ENCODE measurements at places on chromosomes 3 and 15.

DNA sequence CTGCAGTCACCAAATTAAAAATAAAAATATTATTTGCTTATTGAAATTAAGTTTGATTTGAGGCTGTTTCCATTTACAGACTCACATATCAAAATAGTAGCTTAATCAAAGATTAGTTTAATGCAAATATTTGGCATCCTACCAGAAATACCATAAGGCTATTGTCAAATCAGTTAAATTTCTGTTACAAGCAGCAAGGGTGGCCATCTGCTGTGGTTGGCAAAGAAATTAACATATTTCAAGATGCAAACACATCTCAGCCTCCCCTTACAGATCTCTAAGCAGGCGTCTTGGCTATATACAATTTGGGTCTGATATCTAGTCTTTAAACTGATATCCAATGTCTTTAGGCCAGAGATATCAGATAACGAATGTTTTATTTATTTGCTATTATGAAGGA lies 83.2 kb upstream of the NEDD4 start:
- DNase-seq, result no peak

- no peak for DNase-seq
These were observed 97.8 kb downstream of the SHQ1 start for GRCh38 chr3:72750405-72750965.

- no peak for DNase-seq
These were observed 170.9 kb downstream of the AKAP13 start for GRCh38 chr15:85551221-85551832.

- DNase-seq, result no peak
These were observed at the start of gene CPLX3 for GRCh38 chr15:74826364-74826819. Gene CPLX3 (plus strand): TSS chr15:74826627. CDS start chr15:74826704, 77 bp downstream.

DNA sequence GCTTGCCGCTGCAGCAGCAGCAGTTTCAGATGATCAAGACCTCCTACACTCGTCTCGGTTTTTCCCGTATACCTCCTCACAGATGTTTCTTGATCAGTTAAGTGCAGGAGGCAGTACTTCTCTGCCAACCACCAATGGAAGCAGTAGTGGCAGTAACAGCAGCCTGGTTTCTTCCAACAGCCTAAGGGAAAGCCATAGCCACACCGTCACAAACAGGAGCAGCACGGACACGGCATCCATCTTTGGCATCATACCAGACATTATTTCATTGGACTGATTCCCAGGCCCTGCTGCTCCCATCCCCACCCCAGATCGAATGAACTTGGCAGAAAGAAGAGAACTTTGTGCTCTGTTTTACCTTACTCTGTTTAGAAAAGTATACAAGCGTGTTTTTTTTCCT lies 17.6 kb downstream of the CALML4 start:
- DNase-seq, result no peak

- no peak for DNase-seq
These were observed 66.4 kb downstream of the PRTG start for GRCh38 chr15:55676507-55676906.

DNA sequence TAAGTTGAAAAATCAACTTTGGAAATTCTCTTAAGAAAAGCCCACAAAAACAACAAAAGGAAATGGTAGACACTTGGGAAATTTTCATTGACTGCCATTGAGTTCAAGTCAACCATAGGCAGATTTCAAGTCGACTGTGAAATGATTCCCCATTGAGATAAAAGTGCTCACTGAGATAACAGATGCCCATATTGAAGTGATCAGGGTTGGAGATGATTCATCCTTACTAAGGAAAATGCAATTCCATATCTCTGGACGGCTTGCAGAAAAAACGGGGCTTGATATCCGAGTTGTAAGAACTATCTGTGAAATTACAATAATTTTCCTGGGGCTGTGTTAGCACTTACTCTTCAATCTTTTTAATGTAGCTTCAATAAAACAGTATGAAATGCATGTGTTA lies 373.1 kb upstream of the THRB start:
- no peak for DNase-seq

- DNase-seq, result no peak
These were observed 33.8 kb upstream of the IP6K2 start for GRCh38 chr3:48750856-48751255.

GRCh38 chr3:152157337-152157736 lies 111.4 kb upstream of the MBNL1 start:
- no peak for DNase-seq

GRCh38 chr15:79136434-79137046 lies 46.0 kb upstream of the RASGRF1 start:
- DNase-seq, result no peak

DNA sequence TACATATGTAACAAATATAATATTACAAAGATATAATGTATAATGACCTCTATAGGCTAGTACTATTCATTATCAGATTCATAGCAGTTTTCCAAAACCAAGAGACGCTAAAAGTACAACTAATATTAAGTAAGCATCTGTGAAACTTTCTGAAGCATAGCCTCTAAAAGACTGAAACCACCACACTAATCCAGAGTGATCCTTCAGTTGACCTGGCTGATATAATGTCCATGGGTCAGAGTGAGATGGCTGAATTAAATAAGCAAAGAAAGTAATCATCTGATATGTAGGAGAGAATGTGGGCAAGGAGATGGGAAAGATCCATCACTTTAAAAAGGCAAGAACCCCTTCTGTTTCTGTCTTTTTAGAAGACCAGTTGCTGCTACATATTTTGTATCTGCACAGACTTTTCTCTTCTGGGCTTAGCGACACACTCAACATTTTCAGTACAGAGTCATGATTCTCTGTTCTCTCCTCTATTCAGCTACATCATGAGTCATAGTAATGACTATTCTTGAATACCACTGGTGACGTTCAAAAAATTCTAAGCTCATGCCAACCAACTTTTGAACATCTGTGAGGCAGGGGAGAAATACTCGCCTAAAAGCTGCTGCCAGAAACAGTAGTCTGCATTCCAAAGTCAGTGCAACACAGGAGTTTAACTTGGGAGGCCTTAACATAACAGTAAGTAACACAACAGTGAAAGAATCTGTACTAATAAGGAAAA lies 149.6 kb downstream of the MAGI1 start:
- no peak for DNase-seq

DNA sequence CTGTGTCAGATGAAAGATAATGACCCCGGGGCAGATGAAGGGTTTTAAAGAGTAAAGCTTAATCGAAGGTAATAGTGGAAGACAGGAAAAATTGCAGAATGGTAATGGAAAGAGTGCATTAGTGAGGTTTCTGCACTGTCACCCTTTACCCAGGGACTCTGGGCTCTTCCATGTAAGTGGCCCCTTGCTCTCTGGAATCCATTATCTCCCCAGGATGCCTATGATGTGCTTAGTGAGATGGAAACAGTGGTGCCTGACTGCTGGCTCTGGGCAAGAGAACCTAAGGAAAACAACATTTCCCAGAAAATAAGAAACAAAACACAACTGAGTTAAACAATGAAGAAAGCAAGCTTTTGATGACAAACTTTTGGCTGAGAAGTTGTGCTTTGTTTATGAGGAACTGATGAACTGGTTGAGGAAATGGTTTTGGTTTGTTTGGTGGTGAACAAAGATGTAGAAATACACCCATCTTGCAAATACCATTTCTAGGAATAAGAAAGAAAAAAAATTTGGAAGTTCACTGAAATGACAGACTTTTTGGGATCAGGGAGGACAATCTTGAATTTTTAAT lies 119.9 kb upstream of the RASGRP1 start:
- DNase-seq, result no peak

DNA sequence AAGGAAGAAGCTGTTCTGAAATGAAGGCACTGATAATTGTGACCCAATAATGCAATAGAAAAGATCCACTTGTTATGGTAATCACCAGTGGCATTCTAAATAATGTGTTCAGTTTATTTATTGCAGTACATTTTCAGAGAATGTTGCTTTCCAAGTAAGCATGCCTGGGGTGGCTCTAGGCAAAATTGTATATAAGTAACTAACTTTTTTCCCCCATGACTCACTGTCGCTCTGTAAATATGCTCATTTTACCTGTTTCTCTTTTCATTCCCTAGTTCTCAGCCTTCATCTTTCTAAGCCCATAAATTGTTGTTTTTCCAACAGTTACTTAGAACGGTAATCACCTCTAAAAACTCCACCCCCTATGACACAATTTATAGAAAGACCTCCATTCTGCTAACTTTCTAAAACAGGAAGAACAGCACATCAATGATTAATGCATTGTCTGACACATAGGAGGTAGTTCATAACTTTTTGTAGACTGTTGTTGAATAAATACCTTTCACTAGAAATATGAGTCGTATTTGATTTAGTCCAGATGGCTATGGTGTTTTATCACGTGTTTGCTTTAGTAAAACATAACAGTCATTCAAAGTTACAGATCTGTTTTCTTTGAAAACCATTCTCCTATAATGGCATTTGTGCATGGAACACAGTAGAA lies 143.1 kb downstream of the LSAMP start:
- no peak for DNase-seq

GRCh38 chr3:141323936-141324704 lies 44.2 kb upstream of the ZBTB38 start:
- DNase-seq, result no peak

GRCh38 chr3:180548050-180548449 lies 53.9 kb upstream of the TTC14 start:
- DNase-seq, result no peak

GRCh38 chr15:29344474-29344873 lies 74.9 kb upstream of the NSMCE3 start:
- DNase-seq, result no peak

DNA sequence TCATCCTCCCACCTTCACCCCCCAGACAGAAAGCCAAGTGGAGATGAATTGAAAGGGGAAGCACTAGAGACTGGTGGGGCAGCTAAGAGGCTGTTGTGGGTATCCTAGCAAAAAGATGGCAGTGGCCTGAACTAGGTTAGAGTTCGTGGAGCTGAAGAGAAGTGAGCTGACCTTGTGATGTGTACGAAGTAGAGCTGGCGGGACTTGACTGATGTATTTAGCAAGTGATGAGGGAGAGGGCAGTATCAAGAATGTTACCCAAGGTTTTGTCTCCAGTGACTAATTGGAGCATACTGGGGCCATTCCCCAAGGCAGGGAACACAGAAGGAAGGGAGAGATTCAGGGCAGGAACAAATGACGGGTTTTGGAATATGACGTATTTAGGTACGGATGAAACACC lies 50.0 kb upstream of the CP start:
- DNase-seq, result no peak

GRCh38 chr15:75131269-75131643 lies 70.4 kb upstream of the C15orf39 start:
- DNase-seq, result no peak
